ENCODE measurements at places on chromosomes 2 and 18. TPM values are rescaled to one million over a fixed set of nuclear protein-coding genes. Genes with fewer than 3 reads are reported as not detected.

The DAW1 gene
- total RNA-seq: not detected

DNA sequence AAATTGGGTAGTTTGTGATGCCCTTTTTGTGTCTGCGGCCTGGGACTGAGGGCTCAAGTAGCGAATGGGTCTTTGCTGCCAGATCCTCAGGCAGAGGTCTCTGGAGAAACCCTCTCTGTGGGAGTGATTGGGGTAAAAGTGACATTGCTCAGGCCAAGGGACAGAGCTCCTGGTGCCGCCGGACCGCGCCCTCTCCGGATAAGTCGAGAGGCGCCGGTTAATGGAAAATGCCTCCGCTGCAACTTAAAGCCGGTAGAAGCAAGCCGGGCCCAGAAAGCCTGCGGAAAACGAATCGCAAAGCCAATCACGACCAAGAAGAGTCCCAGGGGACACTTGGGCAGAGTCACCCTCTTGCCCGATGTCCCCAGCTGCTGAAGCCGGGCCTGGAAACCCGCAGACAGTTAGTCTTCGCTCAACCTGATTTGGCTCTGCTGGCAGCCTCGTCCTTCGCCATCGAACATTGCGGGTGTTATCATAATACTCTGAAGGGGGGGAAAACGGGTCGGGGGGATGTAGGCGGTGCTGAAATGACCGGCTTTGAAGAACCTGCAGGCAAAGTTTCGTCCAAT is 352 bp upstream of the HOXD12 start:
- peaks cover 31% of the 10 kb centered on the region for H3K4me1 ChIP-seq
- no peak overlapping the region for H3K27ac ChIP-seq
- no peak overlapping the region for H3K4me3 ChIP-seq

GRCh38 chr2:28021898-28022297 is 131.4 kb downstream of the BABAM2 start:
- DNase-seq: no peak
- no peaks in the 10 kb centered on the region for H3K27me3 ChIP-seq
- H3K4me3 ChIP-seq: no peak overlapping the region
- no peaks in the 10 kb centered on the region for H3K4me1 ChIP-seq
- H3K27ac ChIP-seq: no peak overlapping the region

DNA sequence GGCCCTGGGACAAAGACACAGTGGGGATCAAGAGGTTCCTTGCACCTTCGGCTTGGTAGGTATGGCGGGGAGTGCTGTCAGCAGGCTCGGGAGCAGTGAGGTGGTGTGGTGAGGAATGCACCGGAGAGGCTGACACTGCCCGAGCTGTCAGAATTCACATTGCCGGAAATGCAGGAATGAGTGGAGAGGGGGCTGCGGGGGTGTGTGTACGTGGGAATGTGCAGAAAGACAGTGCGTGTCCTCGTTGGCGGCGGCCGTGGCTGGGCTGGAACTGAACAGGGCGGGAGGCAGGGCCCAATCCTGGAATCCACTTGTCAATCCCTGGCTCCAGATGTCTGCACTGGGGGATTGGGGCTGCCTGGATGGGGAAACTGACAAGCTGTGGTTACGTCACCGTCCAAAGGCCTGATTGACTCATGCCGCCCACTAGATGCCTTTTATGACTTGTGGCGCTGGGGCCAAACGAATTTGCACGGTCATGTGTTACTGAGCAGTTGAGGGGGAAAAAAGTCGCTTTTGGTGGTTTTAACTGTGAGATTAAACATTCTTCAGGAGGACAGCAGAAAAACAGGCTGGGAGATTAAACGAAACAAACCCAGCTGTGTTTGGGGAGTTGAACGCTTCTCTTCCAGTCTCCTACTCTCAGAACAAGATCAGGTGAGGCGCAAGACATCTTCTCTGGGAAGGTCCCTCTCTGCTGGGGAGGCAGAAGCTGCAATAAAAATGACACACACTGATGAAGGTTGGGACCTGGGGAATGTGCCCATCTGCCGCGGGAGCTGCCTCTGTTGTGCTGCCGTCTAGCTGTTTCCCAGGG is 189.4 kb upstream of the GLI2 start:
- peak; percentile 83 for DNase-seq
- H3K4me3 ChIP-seq: peak overlapping the region; percentile 78
- peak overlapping the region; percentile 93 for H3K27ac ChIP-seq
- H3K36me3 ChIP-seq: no peaks in the 10 kb centered on the region
- H3K27me3 ChIP-seq: peaks cover 10% of the 10 kb centered on the region

The CFC1 gene
- not detected for total RNA-seq

The RTN4 gene
- total RNA-seq: 940 TPM

The NPPC gene
- not detected for total RNA-seq

DNA sequence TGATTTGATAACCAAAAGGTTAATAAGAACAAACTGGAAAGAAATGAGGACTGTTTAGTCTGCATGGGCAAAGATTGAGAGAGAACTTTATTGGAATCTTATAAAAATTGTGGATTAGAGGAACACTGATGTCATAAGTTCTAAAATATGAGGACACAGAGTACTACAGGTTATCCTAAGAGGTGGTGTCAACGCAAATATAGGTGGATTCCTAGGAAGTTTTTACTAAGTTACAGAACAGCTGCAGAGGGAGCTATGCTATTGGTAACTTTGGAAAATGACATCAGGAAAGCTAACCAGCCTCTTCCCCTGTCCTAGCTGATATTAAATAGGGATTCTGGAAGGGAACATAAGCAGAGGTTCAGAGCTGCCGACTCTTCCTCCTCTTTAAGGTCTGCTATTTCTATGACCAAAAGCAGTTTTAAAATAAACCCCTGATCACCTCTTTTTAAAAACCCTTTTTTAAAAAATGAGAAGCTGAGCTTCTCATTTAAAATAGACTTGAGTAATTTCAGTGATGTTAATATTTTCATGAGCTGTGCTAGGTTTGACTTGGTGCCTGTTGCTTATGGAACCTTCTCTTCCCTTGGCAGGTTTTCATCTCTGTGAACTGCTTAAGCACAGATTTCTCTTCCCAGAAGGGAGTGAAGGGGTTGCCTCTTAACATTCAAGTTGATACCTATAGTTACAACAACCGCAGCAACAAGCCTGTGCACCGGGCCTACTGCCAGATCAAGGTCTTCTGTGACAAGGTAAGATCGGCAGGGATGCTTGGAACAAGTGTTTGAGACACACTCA is 34.2 kb downstream of the GRHL1 start:
- H3K4me1 ChIP-seq: peaks cover 62% of the 10 kb centered on the region
- H3K27me3 ChIP-seq: peaks cover 3% of the 10 kb centered on the region
- DNase-seq: no peak
- H3K36me3 ChIP-seq: no peaks in the 10 kb centered on the region

DNA sequence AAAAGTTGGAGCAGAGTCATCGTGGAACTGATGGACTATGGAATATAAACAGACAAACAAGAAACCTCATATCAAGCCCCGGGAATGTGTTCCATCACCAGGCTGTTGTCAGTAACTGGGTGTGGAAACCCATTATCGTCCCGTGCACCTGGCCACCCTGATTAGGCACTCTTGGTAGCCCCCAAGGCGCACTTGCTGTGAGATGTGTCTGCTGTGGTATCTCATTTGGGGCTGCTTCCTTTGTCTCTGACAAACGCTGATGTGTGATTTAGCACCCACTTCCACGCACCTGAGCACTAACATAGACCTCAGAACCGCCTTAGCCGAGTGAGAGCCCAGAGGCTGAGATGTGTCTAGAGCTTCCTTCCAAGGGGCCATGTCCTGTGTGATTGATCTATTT is 96.3 kb downstream of the PRPF40A start:
- peaks cover 18% of the 10 kb centered on the region for H3K36me3 ChIP-seq
- no peak overlapping the region for H3K4me3 ChIP-seq
- DNase-seq: no peak
- peaks cover 6% of the 10 kb centered on the region for H3K4me1 ChIP-seq

DNA sequence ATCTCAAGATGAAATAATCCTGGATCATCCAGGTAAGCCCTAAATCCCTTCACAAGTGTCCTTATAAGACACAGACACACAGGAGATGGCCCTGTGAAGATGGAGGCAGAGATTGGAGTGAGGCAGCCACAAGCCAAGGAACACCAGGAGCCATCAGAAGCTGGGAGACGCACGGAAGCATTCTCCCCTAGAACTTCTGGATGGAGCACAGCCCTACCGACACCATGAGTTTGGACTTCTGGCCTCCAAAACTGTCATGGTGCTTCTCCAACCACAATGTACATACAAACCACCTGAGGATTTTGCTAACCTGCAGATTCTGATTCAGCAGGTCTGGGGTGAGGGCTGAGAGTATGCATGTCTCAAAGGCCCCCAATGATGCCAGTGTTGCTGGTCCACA is 42.5 kb downstream of the ADD2 start:
- peaks cover 7% of the 10 kb centered on the region for H3K4me1 ChIP-seq
- H3K27me3 ChIP-seq: peaks cover 11% of the 10 kb centered on the region
- no peak overlapping the region for H3K27ac ChIP-seq

DNA sequence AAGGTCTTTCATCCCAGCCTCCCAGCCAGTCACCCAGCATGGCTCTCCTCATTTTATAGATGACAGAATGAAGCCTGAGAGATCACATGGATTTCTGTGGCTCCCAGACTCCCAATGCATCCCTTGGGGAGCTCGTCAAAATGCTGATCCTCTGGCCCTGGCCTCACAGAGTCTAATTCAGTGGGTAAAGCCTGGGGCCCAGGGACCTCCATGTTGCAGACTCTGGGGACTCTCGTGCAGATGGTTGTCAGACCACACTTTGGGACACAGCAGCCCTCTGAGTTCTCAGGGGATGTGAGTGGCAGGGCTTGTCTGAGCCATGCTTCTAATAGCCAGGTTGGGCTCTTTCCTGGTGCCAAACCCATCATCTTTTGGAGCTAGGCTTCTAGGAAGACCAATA is 97.0 kb downstream of the CTIF start:
- no peak overlapping the region for H3K27ac ChIP-seq
- no peak for DNase-seq
- H3K27me3 ChIP-seq: peaks cover 8% of the 10 kb centered on the region
- peaks cover 42% of the 10 kb centered on the region for H3K36me3 ChIP-seq
- H3K4me1 ChIP-seq: peaks cover 28% of the 10 kb centered on the region
- H3K4me3 ChIP-seq: no peak overlapping the region

DNA sequence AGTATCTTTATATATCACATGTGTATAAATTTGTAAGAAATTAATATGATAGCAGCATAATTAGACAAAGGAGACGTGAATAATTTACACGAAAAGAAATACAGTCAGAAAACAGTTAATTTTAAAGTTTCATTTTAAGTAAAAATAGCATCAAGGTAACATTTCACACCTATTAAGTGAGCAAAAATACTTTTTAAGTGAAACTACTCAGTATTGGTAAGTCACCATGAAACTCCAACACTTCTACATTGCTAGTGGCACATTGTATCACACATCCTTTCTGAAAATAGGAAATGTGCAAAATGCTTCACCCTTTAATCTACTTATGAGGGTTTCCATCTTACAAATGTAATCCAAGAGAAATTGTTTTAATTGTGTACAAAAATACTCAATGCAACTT is 287.9 kb upstream of the EPAS1 start:
- peaks cover 4% of the 10 kb centered on the region for H3K27me3 ChIP-seq
- H3K4me3 ChIP-seq: no peak overlapping the region
- no peak for DNase-seq

- H3K36me3 ChIP-seq: no peaks in the 10 kb centered on the region
- peak; percentile 87 for DNase-seq
- peak overlapping the region; percentile 74 for H3K27ac ChIP-seq
- peak overlapping the region; percentile 74 for H3K4me3 ChIP-seq
Measured at GRCh38 chr2:44549099-44549471, 187.3 kb downstream of the CAMKMT start.

- DNase-seq: no peak
- no peaks in the 10 kb centered on the region for H3K36me3 ChIP-seq
- H3K4me1 ChIP-seq: peaks cover 29% of the 10 kb centered on the region
- H3K4me3 ChIP-seq: no peak overlapping the region
Measured at GRCh38 chr2:28681158-28681571, 70.5 kb upstream of the PPP1CB start.

The TTC21B gene
- total RNA-seq: 10.3 TPM

The CCDC141 gene
- 0.03 TPM for total RNA-seq

DNA sequence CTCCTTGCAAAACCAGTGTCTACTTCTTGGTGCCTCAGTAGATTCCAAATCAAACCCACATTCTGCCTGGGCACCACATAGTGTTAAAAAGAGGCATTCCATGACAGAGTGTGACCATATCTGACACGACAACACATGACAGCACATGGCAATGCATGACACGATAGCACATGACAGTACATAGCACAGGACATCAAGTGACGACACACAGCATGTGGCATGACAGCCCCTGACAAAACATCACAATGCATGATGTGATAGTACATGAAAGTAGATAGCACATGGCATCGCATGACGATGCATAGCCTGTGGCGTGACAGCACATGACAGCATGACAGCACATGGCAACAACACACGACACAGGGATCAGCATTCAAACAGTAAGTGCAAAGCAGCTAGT is 845.9 kb upstream of the SALL3 start:
- H3K4me1 ChIP-seq: no peaks in the 10 kb centered on the region
- no peaks in the 10 kb centered on the region for H3K36me3 ChIP-seq
- peaks cover 3% of the 10 kb centered on the region for H3K27me3 ChIP-seq
- DNase-seq: no peak

The SEC11C gene
- total RNA-seq: 47.6 TPM

The XDH gene
- total RNA-seq: 2.3 TPM

The GPR45 gene
- total RNA-seq: not detected

- H3K4me3 ChIP-seq: no peak overlapping the region
- H3K36me3 ChIP-seq: no peaks in the 10 kb centered on the region
- DNase-seq: no peak
- peaks cover 6% of the 10 kb centered on the region for H3K27me3 ChIP-seq
- H3K27ac ChIP-seq: no peak overlapping the region
Measured at GRCh38 chr2:31033032-31033431, 105.2 kb downstream of the GALNT14 start.

- DNase-seq: peak; percentile 49
- H3K27me3 ChIP-seq: no peaks in the 10 kb centered on the region
- peak overlapping the region; percentile 55 for H3K27ac ChIP-seq
- H3K4me1 ChIP-seq: peaks cover 41% of the 10 kb centered on the region
Measured at GRCh38 chr2:121858369-121858768, 102.9 kb downstream of the TSN start.

The KLHL41 gene
- total RNA-seq: 0.35 TPM

DNA sequence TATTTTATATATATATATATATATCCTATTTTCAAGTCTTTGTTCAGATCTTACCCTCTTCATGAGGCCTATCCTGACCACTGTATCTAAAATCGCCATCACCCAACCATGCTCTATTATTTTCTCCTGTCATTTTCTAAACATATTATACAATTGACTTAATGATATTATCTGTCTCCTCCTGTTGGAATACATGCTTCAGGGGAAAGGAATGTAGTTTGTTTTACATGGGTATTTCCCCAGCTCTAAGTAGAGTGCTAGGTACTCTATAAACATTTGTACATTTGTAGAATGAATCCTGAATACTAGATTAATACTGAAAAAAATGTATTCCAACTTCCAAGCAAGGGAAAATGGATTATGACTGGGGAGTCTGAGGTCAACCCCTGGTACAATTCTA is 26.2 kb downstream of the TTC21B start:
- H3K27ac ChIP-seq: no peak overlapping the region
- peaks cover 21% of the 10 kb centered on the region for H3K36me3 ChIP-seq
- H3K4me3 ChIP-seq: no peak overlapping the region
- H3K4me1 ChIP-seq: peaks cover 14% of the 10 kb centered on the region
- peak; percentile 14 for DNase-seq
- H3K27me3 ChIP-seq: no peaks in the 10 kb centered on the region

The FOSL2 gene
- 115 TPM for total RNA-seq
